Kidney glomerular epithelial cell (primary cell): ENCODE measurements at places on chromosomes 2 and 18.

DNA sequence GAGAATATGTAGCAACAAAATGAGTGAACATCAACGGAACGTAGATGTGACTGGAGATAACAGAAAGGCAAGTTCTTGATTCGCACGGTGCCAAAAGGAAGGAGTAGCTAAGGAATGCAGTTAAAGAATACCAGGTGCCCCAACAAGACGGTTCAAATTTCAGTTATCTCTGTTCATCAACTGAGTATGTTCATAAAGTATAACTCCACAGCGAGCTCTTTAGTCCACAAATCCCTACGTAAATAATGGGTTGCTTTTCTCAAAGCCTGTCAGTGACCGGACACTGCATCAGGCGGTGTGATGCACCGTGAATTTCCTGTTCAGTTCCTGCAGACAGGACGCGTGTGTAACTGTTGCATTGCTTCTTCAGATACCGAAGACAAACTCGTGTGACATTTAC is 91.8 kb downstream of the NOL10 start:
- no peak for DNase-seq

- no peak for DNase-seq
These were observed 12.5 kb upstream of the HK2 start for GRCh38 chr2:74821177-74822126.

GRCh38 chr2:19592197-19592596 is 233.8 kb upstream of the OSR1 start:
- DNase-seq: no peak

- no peak for DNase-seq
These were observed 81.7 kb downstream of the SDC1 start for GRCh38 chr2:20143263-20143662.

DNA sequence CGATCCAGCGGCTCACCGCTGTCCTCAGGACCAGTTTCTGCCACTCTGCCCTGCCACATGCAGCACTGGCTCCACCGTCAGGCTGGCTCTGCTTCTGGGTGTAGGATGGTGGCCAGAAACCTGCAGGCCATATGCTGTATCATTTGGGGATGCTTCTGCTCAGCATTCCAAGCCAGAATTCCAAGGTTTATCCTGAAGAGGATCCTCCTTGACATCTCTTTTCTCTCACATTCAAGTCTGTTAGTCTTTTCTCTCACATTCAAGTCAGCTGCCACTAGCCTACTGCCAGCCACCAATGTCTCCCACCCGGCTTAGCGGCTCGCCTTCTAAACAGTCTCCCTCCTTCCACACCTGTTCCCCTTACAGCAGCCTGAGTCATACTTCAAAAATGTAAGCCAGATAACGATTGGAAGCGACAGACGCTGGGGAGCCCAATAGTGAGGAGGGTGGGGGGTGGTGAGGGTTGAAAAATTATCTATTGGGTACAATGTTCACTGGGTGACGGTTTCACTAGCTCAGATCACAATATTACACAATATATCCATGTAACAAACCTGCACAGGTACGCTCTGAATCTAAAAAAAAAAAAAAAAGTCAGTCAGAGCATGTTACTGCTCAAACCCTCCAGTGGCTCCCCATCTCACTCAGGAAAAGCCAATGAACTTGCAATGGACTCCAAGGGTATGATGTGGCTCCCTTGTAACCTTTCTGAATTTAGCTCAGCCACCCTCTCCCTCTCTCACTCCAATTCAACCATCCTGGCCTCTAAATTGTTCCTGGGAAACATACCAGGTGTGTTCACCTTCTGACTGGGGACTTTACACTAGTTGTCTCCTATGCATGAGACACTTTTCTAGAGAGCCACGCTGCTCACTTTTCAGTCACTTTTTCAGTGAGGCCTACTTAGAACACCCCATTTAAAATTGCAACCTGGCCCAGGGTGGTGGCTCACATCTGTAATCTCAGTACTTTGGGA is 38.8 kb upstream of the SP3 start:
- DNase-seq: no peak

DNA sequence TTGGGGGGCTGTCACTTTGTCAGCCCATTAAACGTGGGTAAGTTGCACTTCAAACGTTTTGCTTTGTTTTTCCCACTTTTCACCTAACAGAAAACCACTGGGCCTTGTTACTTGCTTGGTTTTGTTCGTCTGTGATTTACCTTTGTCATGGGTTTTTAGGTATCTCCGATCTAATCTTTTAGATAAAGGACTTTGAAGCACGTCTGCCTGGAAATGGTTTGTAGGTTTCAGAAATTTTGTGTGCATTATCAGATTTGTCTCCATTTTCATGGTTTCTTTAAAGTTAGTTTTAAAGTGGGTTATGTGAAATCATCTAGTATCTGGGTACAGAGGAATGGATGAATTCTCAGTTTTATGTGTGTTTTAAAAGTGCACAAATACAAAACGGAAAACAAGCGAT is 6.4 kb downstream of the CTDP1 start:
- no peak for DNase-seq

GRCh38 chr2:198351647-198352046 is 547.3 kb downstream of the PLCL1 start:
- no peak for DNase-seq

DNA sequence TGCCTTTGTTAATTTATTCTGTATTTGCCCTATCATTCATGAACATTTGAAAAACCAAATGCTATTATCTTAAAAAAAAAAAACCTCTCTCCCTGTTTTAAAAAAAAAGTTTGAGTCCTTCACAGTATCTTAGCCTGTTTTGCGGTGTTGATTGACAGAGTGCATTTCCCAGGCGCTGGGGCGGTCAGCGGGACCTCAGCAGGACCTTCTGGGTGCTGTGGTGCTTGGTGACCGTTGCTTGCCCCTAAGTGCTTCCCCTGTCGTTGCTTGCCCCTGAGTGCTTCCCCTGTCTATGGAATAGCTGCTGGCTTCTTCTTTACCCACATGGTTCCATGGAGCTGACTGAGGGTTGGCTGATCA is 12.1 kb downstream of the ATP6V1C2 start:
- no peak for DNase-seq

- no peak for DNase-seq
These were observed 258.9 kb downstream of the CYRIA start for GRCh38 chr2:16406496-16407289.

- no peak for DNase-seq
These were observed 23.4 kb downstream of the ZAP70 start for GRCh38 chr2:97736608-97737330.

- DNase-seq: no peak
These were observed 25.1 kb upstream of the AAK1 start for GRCh38 chr2:69668598-69668997.

- DNase-seq: no peak
These were observed 595 bp downstream of the PARD6G start for GRCh38 chr18:80246445-80247392.

DNA sequence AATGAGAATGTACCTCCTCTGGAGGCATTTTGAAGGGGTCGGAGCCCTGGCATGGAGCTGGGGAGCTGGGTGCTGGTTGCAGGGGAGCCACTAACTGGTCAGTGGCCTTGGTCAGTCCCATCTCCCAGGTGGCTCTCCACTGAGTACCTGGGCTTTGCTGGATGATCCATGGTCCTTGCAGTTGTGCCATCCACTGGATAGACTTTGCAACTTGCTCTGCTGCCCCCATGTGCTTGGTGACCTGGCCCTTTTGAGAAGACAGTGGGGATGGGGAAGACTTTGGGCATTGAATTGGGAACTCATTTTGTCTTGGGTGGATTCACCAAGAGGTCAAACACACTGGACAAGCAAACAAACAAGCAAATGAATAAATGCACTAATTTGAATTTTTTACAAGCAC is 263.9 kb downstream of the MYCN start:
- no peak for DNase-seq
